Posterior cingulate gyrus (tissue), 11 donors: ENCODE measurements at places on chromosomes 6 and 20.

DNA sequence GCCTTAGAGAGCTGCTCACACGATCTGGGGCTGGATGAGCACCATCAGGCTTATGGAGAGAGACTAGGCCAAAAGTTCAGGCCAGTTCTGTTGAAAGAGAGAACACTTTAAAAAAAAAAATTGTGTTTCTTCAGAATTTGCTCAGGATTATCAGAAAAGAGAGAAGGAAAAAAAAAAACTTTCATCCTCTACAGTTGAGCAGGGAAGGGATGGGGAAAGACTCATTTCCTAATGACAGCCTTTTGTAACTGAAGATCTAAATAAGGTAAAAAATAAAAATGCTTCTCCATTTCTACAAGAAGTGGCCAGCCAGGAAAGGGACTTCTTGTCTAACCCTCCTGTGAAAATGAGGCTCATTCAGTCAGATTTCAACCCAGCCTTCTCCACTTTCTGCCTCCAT is 134.8 kb downstream of the LY86 start:
- DNase-seq = no peak

DNA sequence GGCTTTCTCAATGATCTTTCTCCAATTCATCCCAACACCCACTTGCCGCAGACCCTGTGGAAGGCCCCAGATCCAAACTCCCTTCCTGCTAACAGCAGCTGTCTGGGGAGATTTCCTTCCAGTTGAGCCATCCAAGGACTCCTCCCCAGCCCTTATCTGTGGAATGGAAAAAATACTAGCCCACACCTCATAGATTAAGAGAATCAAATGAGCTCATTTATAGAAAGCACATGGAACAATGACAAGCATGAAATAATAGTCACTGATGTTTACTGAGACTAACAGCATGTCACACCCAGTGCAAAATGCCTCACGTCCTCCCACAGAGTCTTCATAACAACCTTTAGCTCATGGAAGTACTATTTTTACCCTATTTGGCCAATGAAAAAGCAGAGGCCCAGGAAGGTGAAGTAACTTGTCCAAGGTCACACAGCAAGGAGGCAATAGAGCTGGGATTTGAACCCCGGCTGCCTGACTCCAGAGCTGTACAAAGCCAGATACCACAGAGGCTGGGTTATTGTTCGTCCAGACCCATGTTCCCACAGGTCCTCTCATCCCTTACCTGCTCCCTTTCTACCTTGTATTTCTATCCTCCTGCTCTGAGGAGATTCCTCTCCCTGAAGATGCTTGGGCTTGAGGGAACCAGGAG is 23.4 kb upstream of the PTGIS start:
- no peak for DNase-seq

GRCh38 chr6:37920667-37921066 is 101.1 kb downstream of the ZFAND3 start:
- no peak for DNase-seq

DNA sequence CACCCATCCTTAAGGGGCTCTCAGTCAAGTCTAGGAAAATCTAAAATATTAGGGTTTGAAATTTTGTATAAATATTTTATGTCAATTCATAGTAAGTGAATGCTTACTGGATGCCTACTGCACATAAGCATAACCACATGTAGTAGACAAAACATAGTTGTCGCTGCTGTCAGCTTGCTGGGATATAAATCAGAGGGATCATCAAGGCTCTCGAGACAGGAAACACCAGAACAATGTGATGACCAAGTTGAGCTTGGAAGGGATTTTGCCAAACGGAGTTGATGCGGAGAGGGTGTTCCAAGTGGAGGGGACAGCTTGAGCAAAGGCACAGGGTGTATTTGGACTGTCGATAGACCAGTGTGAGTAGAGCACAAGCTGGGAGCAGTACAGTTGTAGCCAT is 105.8 kb upstream of the SUPT3H start:
- DNase-seq = no peak

DNA sequence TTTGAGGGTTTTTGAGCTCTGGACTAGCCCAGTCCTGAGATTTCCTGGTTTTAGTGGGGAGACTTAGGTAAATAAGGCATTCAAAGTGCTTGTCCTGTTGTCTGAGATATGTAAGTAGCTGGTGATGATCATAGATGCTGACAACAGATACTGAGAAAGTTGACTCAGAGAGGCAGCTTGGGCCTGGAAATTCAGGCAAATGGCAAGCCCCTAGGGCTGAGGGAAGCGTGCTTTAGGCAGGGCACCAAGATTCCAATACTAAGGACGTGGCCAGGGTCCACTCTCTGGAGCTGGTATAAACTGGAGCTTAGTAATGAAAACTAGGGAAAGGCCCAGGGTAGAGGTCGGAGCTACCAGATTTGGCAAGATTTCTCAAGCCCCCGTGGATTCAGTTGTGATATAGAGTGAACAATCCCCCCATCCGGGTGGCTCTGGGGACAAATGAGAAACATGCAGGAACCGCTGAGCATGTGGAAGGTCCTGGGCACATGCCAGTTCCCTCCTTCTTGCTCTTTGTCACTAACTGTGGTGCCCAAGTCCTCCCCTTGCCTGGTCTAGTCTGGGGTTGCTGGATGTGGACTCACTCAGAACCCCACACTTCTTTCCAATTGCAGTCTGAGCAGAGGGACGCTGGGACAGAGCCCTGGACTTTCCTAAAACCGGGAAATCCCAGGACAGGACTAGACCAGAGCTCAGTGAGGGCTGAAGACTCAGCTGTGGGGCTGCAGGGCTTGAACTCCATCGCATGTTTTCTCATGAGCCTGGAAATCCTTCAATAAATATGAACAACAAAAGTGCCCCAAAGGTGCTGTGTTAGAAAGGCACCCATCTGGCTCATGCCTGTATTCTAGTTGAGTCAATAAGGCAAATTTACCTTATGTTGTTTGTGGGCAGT is 10.3 kb downstream of the SLC22A3 start:
- DNase-seq = no peak
